ENCODE measurements at places on chromosomes 3 and 15.

GRCh38 chr3:71062037-71062932, 521.2 kb downstream of the FOXP1 start:
- DNase-seq = no peak

DNA sequence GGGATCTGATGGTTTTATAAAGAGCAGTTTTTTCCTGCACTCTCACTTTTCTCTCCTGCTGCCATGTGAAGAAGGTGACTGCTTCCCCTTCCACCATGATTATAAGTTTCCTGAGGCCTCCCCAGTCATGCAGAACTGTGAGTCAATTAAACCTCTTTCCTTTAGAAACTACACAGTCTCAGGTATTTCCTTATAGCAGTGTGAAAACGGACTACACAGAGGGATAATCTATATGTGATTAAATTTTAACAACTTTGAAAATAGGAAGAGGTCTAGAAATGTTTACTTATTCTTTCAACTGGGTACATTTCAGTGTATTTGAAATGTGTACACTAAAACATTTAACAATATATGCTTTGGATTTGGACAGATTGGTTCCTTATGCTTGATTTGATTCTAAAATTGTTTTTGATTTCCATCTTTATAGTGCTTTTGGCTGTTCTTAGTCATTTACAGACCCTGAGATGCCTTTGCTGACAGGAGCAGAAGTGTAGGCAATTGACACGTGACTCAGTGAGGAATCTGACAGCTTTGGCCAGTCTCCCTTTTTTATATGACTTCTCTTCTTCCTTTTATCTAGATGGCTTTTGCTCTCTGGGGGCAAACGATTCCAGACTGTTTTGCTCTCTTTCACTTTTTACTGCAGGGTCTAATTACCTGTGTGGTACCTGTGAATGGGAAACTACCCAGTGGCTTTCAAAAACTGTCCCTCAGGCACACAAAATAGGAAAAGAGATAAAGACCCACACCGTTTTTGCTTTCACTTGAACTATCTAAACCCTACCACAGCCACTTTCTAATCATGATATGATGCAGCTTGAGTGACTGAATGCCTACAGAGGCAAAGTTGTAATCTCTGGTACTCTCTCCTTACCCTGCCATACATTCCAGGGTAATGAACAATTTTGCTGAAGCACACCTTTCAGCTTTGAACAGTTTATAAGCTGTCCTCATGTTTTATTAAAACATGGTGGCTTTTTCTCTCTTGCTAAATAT, 422.6 kb downstream of the ROBO1 start:
- no peak for DNase-seq

DNA sequence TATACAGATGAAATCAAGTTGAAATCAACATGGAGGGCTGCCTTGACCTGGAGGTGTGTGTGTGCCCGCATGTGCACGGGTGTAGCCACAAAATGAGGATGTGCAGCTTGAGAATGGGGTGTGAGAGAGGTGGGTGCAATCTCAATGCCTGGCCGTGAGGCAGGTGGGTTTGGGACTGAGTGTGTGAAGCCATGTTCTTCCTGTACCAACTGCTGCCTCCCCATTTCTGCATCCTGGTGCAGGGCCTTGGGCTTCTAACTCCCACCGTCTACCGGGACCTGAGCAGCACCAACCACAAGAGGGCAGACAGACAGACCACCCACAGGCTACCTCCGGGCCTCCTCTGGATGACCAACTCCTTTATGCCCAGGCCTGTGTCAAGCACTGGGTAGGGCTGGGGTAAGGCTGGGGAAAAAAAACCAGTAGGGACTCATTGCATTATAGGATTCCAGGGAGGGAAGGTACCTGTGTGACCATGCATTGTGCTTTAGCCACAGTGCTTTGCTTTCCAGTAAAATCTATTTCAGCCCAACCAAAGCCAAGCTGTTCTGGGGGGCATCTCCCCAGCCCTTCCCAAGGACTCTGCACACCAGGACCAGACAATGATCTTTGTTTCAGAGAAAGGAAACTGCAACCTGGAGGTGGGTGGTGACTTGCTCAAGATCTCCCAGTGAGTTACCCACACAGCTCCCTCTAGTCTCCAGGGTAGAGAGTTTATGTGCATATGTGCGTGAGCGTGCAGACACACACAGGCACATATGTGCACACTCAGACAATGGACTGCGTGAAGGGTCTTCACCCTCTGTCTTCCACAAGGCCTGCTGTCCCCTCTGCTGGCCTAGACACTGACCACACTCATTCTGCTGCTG, 162.2 kb upstream of the TLE3 start:
- no peak for DNase-seq

- no peak for DNase-seq
Observed at GRCh38 chr3:126656371-126657134, 1.6 kb upstream of the TXNRD3 start.

DNA sequence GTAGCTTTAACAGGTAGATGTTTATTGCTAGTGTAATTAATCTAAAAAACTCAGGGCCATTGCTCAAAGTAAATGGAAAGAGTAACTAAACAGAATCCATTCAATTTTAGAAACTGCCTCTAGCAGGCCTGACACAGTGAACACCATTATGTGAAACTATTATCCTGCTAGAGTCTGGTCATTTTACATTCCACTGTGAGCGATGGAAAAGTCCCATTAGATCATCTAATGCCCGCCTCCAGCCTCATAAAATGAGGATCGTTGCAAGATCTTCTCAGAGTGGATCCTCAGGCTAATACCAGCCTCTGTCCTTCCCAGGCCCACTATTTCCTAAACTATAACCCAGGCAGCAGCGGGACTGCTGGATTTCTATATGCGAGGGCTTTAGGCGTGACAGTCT, 107.7 kb downstream of the WDR76 start:
- DNase-seq = no peak

DNA sequence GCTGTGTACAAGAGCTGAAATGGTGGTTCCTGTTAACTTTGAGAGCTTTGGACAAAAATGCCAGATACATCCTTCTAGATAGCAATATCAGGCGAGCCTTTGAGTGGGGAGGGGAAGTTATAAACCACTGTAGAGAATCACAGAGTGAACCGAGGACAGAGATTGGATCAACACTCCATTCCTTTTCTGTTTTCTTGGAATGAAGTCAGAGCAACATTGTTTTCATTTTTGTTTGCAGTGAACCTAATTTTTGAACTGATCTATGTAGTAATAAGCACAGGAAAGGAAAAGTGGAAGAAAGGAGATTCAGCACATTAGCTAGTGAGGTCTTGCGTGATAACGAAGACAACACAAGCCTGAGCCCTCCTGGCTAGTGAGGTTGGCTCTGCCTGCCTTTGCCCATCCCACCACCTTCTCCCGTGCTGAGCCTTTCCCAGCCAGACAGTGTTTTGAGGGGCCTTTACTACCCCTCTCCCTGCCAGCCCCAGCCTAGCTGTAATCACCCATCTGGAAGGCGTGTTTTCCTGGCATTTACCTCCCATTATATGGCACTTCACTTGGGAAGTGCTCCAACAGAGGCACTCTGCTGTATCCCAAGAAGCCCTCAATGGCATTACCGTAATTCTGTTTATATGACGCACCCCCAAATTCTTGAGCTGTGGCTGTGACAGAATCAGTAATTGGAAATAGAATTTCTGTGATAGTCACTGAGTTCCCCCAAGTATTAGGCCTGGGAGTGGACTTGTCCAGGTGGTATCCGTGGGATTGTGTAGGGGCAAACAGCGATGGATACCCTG, 129.8 kb downstream of the CACNA1D start:
- DNase-seq = no peak

GRCh38 chr15:97026781-97027180, 696.3 kb downstream of the NR2F2 start:
- no peak for DNase-seq

GRCh38 chr3:144148356-144148755, 176.7 kb downstream of the DIPK2A start:
- no peak for DNase-seq

DNA sequence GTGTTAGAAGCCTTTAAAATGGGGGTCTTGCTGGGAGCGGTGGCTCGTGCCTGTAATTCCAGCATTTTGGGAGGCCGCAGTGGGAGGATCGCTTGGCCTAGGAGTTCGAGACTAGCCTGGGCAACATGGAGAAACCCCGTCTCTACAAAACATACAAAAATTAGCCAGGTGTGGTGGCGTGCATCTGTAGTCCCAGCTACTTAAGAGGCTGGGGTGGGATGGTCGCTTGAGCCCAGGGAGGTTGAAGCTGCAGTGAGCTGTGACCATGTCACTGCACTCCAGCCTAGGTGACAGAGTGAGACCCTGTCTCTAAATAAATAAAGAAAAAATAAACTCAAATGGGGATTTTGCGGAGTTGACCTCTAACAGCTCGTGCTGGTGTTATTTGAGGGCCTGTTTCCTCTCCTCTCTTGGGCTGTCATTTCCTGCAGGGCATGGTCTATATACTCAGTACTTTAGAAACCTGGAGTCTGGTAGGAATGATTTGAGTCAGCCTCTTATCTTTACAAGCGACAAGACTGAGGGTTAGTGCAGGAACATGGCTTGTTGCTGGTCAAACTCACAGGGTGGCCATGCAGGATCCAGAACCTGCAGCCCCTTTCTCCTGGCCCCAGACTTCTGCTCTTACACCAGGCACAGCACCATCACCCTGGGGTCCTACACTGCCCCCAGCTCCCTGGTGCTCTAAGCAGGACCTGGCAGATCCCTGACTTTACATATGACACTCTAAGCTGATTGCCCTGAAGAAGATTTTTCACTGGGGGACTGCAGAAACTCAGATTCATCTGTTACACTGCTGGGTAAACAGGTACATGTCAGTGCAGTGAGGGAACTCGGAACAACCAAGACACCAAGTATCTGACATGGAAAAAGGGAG, 15.1 kb downstream of the EHD4 start:
- no peak for DNase-seq

DNA sequence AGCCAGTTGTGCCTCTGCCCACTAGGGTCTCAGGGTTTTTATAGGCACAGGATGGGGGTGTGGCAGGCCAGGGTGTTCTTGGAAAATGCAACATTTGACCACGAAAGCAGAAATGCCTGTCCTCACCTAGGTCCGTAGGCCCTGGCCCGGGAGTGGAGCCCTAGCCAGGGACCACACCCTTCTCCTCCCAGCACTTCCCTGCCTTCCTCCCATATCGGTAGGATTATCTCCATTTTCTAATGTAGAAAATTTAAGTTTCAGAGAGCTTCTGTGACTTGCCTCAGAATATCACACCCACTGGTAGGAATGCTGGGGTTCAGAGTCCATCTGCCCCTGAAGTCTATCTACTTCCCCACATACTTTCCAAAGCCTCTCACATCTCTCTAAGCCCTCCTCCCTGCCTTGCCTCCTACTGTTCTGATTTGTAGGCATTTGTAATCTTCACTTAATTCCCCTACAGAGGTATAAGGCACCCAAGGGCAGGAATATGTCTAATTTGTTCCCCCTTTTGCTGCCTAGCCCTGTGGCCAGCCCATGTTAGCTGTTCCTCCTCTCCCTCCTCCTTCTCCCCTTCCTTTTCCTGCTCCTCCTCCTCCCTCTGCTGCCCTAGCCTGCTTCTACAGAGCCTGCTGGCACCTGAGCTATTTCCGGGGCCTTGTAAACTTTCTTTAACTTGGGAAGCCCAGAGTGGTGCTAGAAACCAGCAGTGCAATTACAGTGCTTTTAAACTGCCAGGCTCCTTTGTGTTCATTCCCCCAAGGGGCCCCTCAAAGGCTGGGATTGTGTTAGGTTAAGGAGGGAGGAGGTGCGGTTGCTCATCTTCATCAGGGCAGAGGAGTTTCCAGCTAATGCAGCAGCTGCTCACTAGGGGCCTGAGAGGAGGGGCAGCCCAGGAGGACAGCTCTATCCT, 71.1 kb downstream of the MRPL46 start:
- no peak for DNase-seq

- no peak for DNase-seq
Observed at GRCh38 chr3:154119951-154120350, 1.2 kb upstream of the ARHGEF26 start.

Measured in omental fat pad (tissue), 4 donors.